ENCODE measurements at places on chromosomes 2 and 18.

DNA sequence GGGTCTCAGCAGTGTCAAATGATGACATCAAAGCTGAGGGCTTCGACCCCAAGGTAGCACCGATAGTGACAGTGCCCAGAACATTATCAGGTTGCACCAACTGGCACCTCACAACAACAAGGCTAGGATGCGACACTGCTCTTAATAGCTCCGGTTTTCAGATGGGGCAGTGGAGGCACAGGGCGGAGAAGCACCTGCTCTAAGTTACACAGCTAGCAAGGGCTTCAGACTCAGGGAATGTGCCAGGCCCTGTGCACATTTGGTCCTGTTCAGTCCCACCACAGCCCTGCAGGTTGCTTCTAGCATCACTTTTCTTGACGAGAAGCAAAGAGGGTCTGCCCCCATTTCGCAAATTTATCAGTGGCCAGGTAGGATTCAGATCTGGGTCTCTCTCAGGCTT, 74.1 kb downstream of the DGKD start:
- DNase-seq, result no peak

- no peak for DNase-seq
Measured at GRCh38 chr2:61011678-61012077, 5.8 kb upstream of the PEX13 start.

DNA sequence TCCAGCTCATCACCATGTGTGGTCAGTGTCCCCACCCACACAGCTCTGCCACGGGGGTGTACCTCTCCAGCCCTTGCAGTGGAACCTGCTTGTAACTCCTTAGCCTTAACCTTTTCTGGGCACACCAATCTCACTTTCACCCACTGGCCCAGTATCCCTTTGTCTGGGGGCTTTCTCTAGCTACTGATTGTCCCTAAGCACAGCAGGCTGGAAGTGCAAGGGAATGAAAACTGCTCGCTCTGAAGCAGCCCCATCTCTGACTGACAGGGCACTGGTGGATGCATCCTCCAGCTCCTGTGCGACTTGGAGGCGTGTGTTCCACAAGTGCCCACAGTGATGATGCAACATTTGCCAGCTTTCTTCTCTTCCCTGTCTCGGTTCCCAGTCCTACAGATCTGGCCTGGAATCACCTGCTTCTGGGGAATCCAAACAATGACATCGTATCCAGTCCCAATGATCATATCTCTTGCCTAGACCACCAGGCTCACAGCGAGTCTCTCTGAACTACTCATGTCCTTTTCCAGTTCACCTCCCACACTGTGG, 33.6 kb downstream of the SCTR start:
- DNase-seq, result no peak

GRCh38 chr2:7752291-7752690, 835.1 kb downstream of the RNF144A start:
- no peak for DNase-seq

GRCh38 chr2:69382547-69382946, 4.5 kb downstream of the GFPT1 start:
- DNase-seq, result no peak

Data from stimulated activated CD8-positive, alpha-beta memory T cell treated with anti-CD3 and anti-CD28 coated beads, Interleukin-7, amount 100 ng/mL, for 1 hour (primary cell).